Esophagus squamous epithelium (tissue), 5 donors: ENCODE measurements at places on chromosomes 2 and 18.

DNA sequence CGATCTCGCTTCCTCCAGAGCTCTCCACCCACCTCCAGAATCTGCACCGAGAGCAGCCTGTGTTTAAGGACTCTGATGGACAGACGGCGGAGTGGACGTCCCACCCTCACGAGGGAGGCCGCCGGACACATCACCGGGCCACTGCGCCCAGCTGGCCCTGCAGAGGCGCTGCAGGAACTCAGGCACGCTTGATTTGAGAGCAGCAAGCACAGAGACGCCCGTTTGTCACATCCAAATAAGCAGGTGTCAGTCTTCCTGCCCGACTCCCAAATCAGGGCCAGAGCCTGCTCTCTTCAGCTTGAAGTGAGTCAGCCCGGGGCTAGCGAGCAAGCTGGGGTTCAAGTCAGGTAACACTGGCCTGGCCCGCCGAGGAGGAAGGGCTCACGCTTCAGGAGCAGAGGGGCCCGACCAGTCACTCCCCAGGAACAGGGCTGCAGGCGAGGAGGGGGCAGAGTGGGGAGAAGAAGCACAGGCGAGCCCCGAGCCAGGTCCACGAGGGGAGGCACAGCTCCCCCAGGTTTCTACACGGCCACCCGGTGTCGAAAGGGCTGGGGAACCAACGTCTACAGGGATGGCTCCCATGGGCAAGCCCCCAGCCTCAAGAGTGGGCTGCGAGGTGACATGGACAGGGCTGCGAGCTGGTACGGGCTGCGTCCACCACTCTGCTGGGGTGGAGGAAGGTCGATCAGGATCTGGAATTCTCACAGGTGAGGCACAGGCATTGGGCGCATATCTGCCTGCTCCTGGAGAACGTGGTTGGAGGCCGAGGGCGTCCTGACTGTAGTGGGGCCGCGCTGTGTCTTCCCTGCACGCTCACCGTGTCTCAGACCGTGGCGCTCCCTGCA is 52.5 kb upstream of the CTDP1 start:
- DNase-seq = no peak

- DNase-seq = no peak
Measured at GRCh38 chr2:8148260-8149006, 533.4 kb upstream of the ID2 start.

- DNase-seq = no peak
Measured at GRCh38 chr18:22557168-22557941, 139.6 kb upstream of the CTAGE1 start.

DNA sequence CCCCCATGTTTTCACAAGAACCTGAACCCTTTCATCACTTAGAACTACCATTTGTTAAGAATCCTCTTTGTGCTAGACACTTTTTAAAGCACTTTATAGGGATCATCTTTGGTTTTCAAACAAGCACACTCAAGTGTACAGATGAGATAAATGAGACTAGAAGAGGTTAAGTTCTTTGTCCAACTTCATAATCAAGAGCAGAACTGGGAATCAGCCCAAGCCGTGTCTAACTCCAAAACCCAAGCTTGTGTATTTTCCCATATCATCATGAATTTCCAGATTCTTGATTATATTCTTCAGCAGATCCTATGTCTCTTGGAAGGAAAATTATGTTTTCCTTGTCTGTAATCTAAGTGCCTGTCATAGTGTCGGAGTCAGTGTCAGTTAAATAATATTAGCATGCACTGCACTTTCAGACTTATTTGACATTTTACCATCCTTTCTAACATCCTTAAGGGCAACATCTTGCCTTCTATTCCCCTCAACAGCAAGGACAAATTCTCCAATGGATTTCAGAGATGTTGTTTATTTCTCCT is 123.0 kb upstream of the SETBP1 start:
- no peak for DNase-seq

DNA sequence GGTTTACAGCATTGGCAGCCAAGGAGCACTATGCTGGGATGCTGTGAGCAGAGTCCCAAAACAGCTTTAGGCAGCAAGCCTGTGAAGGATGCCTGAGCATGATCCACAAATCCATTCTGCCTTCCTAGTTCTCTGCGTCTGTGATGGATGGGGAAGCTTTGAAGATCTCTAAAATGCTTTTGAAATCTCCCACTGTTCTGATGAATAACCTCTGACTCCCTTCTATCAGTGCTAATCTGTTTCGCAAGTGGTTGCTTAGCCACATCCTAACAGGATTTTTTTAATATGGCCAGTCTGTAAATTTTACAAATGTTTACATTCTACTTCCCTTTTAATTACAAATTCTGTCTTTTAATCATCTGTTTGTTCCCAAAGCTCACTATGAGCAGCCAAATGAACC is 319.2 kb downstream of the GULP1 start:
- no peak for DNase-seq

- DNase-seq = no peak
Measured at GRCh38 chr18:13608791-13609532, 117.4 kb downstream of the FAM210A start.

DNA sequence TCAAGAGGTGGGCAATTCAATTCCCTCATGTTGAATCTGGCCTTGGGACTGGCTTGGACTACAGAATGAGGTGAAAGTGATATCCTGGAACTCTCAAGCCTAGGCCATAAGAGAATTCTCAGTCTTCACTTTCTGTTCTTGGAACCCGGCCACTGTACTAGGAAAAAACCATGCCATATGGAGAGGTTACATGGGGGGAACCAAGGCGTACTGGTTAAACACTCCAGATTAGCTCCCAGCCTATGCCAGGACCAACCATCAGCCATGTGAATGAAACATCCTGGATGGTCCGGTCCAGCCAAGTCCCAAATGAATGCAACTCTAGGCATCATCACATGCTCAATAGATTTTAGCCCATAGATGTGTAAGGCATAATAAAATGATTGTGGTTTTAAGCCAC is 56.4 kb downstream of the ZNF385B start:
- no peak for DNase-seq

GRCh38 chr2:234955971-234956509 is 4.2 kb downstream of the SH3BP4 start:
- no peak for DNase-seq

DNA sequence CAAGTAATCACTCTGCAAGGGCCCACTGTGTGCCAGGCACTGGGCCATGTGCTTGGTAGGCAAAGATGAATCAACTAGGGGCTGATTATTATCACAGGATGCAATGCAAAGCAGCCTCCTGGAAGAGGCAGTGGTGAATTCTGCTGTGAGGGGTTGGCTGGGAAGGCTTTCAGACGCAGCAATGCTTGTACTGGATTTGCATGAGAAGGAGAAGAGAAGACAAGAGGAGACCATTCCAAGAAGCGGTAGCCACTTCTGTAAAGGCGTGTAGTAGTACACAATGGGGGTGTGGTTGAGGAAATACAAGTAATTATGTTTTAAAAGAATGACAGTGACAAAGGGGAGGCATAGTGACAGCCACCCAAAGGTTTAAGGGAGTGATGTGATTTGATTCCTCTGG is 502.7 kb downstream of the PLCL1 start:
- DNase-seq = no peak

DNA sequence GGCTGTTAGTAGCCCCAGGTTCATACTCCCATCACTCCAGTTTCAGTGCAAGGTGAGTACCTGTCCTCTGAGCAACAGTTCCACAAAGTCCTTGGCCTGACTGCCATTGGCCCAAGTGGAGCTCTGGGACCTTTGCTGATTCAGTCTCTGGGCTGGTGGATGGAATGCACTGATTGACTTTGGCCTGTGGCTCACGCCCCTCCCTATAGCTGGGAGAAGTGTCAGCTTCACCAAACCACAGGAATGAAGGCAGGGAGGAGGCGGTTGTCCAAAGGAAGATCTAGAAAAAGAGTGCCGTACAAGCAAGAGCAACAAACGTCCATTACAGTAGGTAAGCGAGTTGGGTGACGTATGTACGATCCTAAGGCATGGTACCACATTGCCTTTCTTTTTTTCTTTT is 34.0 kb downstream of the QPCT start:
- no peak for DNase-seq

DNA sequence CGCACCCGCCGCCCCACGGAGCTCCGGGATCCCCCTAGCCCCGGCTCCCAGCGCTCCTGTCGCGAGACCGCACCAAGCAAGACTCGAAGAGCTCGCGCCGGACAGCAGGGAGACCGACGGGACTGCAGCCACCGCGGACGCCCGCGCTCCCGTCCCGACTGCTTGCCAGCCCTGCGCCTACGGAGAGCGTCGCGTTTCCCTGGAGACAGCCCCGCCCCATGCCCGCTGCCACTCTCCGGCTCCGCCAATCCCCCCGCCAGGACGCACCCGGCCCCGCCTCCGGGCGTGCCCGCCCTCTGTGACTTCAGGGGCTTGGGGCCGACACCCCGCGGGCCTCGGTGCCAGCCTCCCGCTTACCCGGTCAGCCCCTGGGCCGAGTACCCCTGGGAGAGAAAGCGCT is at the start of gene ANKMY1:
ANKMY1 (minus strand) TSS at position 181 of the 400 bp plus-strand sequence. CDS start 653 bp downstream, outside the sequence.
- DNase-seq = no peak

GRCh38 chr2:182831101-182831500 is 35.3 kb downstream of the FRZB start:
- no peak for DNase-seq

DNA sequence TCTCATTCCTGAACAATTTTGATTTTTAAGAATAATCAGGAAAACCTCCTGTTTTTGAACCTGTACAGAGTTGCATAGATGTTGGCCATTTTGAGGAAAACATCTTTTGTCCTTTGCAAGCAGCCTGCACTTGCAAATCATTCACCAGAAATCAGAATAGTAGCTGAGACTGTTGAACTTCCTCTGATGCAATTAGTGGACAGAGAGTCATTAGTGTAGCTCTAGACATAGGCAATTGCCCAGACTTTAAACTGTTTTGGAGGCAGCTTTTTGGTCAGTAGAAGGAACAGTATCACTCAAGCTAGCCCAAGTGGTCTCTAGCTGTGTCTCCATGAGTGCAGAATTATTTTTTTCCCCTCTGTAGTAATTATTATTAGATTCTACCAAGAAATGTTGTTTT is 326.1 kb downstream of the PIK3C3 start:
- no peak for DNase-seq

- DNase-seq = no peak
Measured at GRCh38 chr2:28624793-28625701, 126.6 kb upstream of the PPP1CB start.

- no peak for DNase-seq
Measured at GRCh38 chr2:174603280-174603679, 5.7 kb upstream of the WIPF1 start.

DNA sequence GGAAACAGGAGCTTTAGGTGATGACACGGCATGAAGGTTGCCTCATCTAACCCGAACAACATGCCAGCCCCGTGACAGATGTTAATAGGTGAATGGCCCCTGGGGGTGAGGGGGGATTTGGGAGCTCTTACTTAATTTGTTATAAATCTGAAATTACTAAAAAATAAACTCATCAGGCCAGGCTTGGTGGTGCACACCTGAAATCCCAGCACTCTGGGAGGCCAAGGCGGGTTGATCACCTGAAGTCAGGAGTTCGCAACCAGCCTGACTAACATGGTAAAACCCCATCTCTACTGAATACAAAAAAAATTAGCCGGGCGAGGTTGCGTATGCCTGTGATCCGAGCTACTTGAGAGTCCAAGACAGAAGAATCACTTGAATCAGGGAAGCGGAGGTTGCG is 6.1 kb downstream of the STK25 start:
- DNase-seq = no peak

GRCh38 chr2:72362733-72363132 is 215.1 kb upstream of the CYP26B1 start:
- DNase-seq = no peak

- no peak for DNase-seq
Measured at GRCh38 chr2:64001382-64002101, 17.7 kb downstream of the VPS54 start.

DNA sequence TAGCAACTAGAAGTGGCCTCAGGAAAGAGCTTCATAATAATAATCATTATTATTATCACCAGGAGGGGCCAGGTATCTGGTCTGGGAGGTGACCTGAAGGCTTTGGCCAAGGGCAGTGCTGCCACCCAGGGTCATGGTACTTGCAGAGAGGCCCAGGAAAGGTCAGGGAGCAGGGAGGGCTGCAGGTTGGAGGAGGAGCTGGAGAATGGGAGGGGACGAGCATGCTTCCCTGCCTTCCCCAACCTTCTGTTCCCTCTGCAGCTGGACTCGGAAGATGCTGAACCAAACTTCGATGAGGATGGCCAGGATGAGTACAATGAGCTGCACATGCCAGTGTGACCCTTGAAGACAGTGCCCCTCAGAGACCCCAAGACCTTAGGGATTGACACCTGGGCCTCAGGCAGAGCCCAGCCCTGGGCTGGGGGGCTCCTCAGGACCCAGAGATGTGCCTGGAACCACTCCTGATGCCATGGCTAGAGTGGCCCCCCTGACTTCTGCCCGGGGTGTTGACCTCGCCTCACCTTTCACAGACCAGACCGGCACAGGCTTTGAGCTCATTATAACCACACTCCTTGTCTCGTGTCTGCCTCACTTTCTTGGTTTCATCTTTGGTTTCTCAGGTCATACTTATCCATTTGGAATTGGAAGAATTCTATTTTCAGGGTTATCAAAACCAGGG is 14.1 kb downstream of the SLC4A3 start:
- no peak for DNase-seq
